ENCODE measurements at places on chromosomes 1 and 21.

DNA sequence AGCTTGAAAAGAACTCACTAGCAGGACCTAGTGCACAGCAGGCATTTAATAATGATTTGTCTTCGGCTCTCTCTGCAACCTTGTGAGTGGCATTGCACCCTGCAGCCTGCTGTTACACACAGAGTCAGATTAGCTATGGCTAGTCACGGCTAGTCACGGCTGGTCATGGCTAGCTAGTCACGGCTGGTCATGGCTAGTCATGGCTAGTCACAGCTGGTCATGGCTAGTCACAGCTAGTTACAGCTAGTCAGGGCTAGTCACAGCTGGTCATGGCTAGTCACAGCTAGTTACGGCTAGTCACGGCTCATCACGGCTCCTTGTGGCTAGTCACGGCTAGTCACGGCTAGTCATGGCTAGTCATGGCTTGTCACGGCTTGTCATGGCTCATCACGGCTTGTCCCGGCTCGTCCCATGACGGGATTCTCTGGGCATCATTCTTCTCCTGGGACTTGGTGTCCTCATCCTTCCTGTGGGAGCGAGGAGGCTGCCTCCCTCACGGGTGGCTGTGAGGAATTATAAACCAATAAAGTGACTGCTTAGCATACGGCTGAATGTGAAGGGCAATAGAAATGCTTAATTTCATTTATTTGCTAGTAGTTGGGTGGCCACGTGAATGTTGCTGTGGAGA is 12.5 kb upstream of the KIF26B start:
- DNase-seq, result no peak

- no peak for DNase-seq
Measured at GRCh38 chr21:32276671-32277070, 2.2 kb downstream of the MIS18A start.

GRCh38 chr1:32250893-32251716 is at the start of gene LCK:
TSS of gene LCK (plus strand) at chr1:32251265. CDS start at chr1:32274330, 23,065 bp downstream.
- DNase-seq, result no peak

DNA sequence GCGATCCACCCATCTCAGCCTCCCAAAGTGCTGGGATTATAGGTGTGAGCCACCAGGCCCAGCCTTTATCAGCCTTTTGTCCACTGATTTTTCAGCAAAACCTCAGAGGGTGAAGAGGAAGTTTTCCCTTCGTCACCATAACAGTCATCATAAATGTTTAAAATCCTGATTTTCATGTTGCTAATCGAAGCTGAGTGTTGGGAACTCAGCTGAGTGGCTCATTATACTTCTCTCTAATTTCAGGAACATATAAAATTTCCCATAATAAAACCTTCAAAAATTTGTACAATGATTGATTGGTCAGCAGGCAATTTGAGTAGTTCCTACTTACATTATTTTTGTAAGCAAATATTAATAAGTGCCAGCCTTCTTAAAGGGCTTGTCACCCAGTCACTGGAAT is 31.8 kb upstream of the IFNGR2 start:
- DNase-seq, result no peak

DNA sequence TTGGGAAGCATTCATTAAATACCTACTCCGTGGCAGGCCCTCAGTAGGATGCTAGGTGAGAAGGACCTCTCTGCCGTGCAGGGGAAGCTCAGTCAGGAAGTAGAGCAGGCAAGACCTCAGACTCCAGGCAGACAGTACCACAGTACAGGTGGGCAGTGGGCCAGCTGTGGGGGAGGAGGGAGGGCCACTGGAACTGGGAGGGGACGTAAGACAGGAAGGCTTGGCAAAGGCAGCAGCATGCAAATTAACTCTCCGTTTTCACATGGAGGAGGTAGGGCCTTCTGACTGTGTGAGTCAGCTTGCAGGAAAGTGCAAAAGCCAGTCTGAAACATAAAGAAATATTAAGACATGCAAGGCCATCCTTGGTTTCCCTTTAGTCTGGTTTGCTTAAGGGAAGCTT is 157.7 kb downstream of the TRIM33 start:
- peak; percentile 64 for DNase-seq

- DNase-seq, result no peak
Measured at GRCh38 chr1:214271174-214271858, 9.6 kb upstream of the SMYD2 start.

GRCh38 chr1:163271535-163271934 is 50.2 kb upstream of the NUF2 start:
- no peak for DNase-seq

GRCh38 chr21:22083899-22084298 is 1085.7 kb downstream of the NCAM2 start:
- DNase-seq, result no peak

DNA sequence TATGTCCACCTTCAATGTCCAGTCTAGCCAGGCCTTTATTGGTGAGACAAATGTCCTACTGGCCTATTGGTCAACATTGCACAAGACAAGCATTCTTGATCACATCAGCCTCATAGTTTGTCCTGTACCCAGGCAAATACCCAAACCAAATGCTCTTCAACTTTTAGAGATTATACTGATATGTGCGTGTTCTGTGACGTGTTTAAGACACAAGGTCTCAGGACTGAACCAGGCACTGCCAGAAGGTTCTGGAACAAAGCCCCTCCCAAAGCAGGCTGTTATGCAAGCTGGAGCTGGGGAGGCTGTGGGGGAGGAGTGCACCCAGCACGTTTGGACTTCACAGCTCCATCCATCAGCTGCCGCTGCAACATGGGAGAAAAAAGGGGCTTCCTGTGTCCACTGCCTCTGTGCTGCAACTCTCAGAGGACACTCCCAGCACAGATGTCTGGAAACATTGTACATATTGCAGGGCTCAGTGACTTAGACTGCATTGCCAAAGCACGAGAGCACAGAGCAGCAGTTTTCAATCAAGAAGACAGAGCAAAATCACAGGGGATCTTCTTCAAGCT is 45.9 kb downstream of the NID1 start:
- peak; percentile 53 for DNase-seq

DNA sequence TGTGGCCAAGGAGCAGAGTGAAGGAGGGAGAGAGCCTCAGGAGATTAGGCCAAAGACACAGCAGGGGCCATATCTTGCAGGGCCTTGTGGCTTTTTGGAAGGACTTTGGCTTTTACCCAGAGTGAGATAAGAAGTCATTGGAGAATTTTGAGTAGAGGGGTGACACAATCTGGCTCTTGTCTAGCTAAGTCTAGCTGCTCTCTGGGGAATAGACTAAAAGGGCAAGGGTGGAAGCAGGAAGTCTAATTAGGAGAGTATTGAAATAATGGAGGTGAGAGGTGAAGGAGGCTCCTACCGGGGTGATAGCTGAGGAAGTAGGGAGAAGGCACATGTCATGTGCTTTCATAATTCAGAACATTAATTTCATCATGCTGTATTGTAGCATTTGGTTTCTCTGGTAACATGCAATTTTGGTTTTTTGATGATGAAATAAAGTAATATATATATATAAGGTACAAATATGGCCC is 34.3 kb upstream of the KCNA3 start:
- DNase-seq, result no peak

GRCh38 chr1:78833491-78833890 is 173.0 kb downstream of the ADGRL4 start:
- peak; percentile 61 for DNase-seq

- DNase-seq, result no peak
Measured at GRCh38 chr1:212514782-212515181, 82.1 kb downstream of the NENF start.
